ENCODE measurements at places on chromosomes 11 and 22.

- DNase-seq: no peak
Measured at GRCh38 chr22:23751441-23751996, 607 bp upstream of the ZNF70 start.

- DNase-seq: no peak
Measured at GRCh38 chr11:45166604-45166897, 20.1 kb downstream of the PRDM11 start.

GRCh38 chr11:66068154-66068821 is 1.8 kb upstream of the PACS1 start:
- DNase-seq: peak; percentile 82

- DNase-seq: no peak
Measured at GRCh38 chr11:63592975-63593395, 21.2 kb downstream of the PLAAT3 start.

- DNase-seq: no peak
Measured at GRCh38 chr11:114762408-114762807, 84.1 kb downstream of the NXPE2 start.

GRCh38 chr11:11786771-11787170 is 55.0 kb upstream of the USP47 start:
- no peak for DNase-seq

GRCh38 chr11:92357344-92357743 is 132.7 kb downstream of the FAT3 start:
- DNase-seq: no peak

DNA sequence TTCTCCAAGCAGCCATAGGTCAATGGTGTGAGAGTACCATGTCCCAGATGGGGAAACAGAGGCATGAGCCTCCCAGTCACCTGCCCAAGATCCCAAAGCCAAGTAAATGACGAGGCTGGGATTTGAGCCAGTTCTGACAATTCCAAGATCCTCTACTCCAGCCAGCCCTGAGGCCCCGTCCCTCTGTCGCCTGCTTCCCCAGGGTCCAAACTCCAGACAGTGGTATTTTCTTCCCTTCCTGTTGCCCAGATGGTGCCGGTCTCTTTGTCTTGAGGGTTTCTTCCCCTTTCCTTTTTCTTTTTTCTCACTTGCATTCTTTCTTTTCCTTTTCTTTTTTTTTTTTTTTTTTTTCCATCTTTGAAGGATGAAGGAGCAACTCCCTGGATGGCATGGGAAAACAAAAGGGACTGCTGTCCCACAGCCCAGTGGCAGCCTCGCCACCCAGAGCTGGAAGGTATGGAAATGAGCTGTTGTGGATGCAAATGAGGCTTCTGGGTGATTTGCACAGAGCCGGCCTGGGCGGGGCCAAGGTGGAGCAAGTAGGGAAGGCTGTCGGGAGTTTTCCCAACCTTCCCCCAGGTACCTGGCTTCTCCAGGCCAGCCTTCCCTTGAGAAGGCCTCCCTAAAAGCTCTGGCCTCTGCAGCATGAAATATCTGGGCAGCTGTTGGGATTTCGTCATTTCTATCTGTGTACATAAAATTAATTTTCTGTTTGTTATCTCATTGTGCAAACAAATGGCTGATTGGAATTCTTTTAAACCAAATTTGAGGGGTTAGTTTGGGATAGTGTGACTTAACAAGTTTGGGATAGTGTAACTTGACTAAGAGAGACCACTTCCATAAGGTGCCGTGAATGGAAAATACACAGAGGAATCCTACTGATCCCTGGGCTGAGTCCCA is 146.8 kb downstream of the MN1 start:
- no peak for DNase-seq

DNA sequence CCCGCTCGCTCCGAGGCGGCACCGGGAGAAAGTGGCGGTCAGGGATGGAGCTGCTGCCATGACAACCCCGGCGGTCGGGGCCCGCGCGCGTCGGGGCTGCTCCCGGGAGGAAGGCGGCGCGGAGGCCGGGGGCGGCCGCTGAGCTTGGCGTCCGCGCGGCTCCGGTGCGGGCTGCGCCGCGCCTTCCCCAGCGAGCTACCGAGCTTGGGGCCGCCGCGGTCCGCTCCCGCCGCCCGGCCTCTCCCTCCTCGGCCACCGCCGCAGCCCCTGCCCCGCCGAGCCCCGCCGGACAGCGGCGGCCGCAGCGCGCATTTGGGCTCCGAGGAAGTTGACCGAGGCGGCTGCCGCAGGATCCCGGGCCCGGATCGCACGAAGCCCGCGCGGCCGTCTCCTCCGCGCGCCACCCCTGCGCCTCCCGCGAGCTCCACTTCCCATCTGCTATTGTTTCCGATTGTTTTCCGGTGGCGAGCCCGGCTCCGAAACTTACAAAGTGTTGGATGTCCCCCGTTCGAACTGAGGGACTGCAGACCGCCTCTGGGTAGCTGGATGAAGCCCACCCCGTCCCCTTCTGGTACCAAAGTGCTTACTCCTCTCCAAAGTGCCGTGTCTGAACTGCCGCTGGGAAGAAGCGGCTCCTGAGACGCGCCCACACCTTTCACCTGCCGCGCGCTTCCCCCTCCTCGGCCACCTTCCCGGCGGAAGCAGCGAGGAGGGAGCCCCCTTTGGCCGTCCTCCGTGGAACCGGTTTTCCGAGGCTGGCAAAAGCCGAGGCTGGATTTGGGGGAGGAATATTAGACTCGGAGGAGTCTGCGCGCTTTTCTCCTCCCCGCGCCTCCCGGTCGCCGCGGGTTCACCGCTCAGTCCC is 540.3 kb downstream of the NTM start:
- no peak for DNase-seq

DNA sequence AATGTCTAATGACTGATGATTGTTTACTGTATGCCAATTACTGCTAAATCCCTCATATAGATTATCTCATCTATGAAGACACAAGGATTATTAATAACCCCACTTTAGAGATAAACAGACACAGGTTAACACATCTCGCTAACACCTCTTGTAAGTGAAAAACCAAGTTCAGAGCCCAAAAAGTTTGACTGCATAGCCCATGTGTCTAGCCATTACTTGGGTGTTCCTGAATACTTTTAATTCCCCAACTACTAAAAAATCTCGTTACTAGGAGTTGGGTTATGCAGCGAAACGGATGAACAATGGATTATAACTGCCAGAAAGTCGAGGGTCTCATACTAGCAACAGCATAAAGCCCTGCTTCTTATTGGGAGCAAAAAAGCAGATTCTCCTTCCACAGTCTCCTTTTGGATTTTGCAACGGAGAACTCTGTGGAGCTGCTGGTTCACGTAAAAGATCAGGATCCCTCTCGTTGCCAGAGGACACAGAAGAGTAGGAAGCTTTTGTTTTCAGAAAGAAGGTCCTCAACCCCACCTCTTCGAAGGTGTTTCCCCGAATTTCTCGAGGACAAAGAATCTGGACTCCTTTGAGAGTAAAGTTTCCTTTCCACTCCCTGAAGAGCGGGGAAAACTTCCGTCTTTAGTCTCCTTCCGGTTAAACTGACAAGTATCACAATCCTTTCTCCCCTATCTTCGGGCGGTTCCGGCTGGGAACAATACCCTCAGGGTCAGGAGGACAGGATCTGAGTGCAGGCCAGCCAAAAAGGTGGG is 979 bp downstream of the ZBED5 start:
- no peak for DNase-seq

- DNase-seq: no peak
Measured at GRCh38 chr11:104594228-104594958, 303.9 kb downstream of the CASP12 start.

GRCh38 chr11:134252346-134253187 is 585 bp downstream of the THYN1 start:
- no peak for DNase-seq

GRCh38 chr11:124198897-124199296 is 15.8 kb downstream of the OR10D3 start:
- DNase-seq: no peak

- DNase-seq: no peak
Measured at GRCh38 chr11:10050561-10050960, 243.5 kb downstream of the SBF2 start.

DNA sequence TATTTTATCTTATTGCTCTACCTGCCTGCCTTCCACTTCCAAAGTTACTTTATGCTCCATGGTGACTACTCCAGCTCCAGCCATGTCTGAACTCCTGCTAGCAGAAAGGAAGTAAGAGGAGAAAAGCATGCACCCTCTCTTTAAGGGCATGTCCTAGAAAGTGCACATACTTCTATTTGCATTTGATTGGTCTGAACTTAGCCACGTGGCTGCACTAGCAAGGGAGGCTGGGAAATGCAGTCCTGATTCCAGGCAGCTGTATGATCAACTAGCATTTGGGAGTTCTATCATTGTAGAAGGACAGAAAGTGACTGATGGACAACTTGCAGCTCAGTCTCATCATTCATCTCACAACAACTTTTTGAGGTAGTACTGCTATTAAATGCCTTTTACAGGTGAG is 515.7 kb downstream of the BUD13 start:
- DNase-seq: no peak

DNA sequence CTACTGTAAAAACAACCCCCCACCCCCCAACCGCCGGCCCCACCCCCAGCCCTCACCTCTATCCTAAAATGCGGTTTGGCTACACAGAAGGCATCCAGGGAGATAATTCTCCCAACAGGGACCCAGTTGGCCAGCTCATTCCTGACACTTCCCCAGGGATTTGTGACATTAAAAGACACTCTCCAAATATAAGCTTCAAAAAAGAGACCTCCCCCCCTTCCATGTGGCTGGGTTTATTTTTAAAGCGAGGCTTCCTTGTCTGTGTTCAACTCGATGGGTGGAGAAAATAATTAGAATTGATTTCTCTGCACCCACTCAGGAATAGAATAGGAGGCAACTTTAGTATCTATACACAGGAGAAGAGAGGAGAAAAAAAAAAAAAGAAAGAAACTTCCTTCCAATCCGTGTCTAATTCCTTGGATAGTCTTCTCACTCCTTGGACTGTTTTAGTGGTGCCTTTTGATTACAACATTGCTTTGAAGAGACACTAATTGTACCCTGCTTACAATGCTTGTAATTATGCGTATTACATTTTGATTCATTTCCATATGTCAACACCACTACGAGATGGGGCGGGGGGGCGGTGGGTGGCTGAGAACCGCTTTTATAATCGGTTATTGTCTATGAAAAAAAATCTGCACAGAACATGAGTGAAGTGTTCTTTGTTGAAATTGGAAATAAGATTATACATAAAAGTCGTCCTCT is 500.4 kb downstream of the MIAT start:
- DNase-seq: no peak

- DNase-seq: no peak
Measured at GRCh38 chr11:26820739-26821138, 98.9 kb upstream of the SLC5A12 start.

- no peak for DNase-seq
Measured at GRCh38 chr22:49566693-49567092, 261.0 kb downstream of the BRD1 start.

DNA sequence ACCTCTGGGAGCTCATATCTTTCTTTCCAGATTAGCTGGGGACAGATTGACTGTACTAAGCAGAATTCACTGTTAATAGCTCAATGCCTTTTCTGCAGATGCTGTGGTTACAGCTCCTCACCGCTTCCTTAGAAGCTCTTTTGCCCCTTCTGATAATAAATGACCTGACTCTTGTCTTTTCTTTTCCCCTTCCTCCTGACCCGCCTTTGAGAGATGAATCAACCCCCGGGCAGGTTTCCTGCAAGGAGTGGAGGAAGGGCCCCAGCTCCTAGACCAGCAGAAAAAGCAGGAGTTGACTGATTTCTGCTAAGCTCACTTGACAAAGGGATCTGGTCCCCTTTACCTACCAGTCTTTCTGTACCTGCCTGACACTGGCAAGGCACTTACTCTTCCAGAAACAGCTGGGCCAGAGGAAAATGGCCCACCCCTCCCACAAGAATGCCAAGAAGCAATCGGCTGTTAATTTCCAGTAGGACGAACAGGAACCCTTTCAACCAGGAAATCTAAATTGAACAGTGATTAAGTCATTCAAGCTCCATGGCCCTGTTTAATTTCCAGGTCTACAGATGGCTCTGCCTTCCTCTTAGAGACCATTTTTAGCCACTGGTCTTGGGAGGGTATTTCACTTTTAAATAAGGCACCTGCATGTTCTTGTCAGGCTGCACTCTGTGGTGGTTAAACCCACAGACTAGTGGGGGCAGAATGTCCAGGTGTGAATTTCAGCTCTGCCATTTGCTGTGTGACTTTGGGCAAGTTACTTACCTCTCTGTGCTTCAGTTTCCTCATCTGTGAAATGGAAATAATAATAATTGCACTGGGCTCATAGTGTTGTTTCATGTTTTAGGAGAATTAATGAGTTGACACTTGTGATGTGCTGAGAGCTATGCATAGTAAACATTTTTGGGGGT is 67.5 kb downstream of the PRR5L start:
- DNase-seq: no peak

DNA sequence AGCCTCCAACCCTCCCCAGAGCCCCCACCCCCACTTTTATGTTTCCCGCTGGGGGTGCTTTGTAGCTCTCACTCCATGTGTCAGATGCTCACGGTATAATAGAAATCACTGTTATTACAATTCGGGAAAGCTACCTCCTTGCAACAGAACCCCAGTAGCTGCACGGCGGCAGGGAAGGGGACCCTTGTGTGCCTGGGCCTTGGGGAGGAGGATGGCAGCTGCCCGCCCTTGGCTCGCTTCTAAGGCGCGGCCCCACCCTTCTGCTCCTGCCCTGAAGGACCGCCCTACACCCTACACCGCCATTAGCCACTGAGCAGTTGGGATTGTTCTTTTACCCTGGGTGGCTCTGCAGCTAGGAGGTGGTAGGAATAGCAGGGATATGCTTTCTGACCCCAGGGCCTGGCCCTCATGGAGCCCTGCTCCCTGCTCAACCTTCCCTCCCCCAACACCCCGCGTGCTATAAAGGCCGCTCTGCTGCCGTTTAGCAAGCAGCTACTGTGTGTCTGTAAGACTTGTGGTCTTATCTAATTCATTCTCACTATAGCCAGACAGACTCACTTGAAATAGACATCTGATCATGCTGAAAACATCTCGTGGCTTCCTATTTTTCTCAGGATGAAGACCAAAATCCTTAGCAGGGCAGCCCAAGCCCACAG is 219.7 kb downstream of the CEP164 start:
- no peak for DNase-seq

GRCh38 chr11:3934658-3935057 is 79.2 kb downstream of the STIM1 start:
- no peak for DNase-seq

DNA sequence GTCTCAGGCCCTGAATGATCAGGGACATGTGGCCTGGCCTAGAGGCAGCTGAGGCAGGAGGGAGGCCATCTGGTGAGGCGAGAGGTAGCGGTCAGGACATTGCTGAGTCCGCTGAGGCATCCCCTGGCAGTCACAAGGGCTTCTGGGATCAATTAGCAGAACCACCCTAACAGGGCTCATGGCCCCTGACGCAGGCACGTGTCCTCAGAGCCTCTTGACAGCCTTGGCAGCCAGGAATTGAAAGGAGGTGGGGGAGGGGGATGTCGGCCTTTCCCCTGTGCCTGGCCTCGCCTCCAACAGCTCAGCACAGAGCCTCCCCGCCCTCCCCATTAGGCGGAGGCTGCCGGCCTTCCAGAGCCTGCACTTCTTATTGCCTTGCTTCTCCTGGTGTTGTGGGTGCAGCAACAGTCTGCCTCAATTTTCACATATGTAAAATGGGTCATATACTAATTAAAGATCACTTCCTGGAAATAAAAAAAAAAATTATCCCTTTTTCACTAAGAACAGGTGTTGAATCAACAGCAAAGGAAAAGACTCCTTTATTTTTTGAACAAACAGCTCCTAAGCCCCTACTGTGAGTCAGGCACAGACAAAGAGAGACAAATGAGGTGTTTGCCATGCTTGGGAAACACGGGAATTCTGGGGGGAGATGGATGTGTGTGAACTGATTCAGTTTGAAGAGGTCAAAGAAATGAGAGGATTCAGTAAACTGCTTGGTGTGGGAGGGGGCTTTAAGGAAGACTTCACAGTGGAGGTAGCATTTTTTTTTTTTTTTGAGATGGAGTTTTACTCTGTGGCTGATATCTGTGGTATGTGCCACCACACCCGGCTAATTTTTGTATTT is 55.3 kb downstream of the NFAM1 start:
- DNase-seq: no peak
